ENCODE measurements at places on chromosomes 13 and 19.

DNA sequence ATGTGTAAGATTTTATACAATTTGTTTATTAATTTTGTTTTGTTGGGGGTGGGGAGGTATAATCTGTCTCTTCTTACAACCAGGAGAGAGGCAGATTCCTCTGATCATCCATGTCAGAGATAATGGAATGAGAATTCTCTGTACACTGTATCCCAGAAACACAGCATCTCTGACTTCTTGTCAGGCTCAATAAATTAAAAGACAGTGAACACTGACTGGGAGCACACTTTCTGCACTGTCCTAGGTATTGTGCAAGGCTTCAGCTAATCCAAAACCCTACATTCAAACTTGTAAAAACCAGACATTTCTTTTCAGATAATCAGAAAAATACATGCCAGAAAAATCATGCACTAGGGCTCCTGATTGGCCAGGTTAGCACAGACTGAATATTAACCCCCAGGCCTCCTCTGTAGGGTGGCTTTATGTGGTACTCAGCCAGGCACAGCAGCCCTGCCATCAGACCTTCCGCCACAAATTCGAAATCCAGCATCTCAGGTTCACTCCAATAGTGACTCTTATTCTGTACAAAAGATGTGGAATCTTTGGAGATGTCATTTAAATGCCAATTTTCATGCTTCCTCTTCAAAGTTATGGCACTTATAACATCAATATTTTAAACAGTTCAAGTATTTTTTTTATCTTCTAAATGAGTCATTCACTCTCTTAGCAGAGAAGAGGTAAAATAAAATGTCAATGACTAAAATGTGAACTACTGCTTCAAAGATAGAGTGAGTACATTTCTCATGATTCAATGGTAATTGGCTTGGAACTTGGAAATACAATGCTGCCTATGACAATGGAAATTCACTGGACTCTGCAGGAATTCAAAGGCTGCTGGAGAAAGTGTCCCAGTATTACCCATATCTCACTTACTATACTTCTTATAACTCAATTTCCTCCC lies 211.5 kb downstream of the KLF12 start:
- no peak for DNase-seq

DNA sequence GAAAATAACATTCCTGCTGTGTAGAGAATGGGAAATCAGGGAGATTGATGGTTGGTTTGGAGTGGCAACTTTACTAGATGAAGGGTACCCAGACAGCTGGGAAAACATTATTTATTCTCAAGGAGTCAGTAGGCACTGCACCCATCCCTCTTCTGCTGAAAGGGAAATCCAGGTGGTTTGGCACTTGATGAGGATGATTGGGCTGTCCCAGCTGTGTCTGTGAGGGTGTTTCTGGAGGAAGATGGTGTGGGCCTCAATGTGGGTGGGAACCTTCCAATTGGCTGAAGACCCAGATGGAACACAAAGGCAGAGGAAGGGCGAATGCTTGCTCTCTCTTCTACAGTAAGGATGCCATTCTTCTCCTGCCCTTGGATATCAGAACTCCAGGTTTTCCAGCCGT lies 10.4 kb upstream of the SACS start:
- DNase-seq, result no peak

DNA sequence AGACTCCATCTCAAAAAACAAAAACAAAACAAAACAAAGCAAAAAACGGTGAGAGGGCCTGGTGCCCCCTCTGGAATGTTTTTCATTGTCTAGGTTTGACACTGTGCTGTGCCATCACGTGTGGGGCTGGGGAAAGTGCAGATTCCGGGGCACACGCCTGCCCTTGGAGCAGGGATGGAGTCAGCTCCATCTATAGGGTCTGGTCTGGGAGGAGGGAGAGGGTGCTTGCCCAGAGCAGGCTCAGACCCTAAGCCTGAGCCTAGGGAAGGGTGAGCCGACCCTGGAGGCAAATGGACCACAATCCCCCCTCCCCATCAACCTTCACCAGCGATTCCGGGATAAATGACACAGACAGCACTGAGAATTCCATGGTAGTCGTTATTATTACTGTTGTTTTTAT lies 10.9 kb upstream of the ZBTB32 start:
- no peak for DNase-seq

GRCh38 chr19:55459950-55460657 lies 1.3 kb downstream of the ISOC2 start:
- peak; percentile 28 for DNase-seq

- DNase-seq, result no peak
These were observed 16.0 kb upstream of the QTRT1 start for GRCh38 chr19:10685210-10685609.

DNA sequence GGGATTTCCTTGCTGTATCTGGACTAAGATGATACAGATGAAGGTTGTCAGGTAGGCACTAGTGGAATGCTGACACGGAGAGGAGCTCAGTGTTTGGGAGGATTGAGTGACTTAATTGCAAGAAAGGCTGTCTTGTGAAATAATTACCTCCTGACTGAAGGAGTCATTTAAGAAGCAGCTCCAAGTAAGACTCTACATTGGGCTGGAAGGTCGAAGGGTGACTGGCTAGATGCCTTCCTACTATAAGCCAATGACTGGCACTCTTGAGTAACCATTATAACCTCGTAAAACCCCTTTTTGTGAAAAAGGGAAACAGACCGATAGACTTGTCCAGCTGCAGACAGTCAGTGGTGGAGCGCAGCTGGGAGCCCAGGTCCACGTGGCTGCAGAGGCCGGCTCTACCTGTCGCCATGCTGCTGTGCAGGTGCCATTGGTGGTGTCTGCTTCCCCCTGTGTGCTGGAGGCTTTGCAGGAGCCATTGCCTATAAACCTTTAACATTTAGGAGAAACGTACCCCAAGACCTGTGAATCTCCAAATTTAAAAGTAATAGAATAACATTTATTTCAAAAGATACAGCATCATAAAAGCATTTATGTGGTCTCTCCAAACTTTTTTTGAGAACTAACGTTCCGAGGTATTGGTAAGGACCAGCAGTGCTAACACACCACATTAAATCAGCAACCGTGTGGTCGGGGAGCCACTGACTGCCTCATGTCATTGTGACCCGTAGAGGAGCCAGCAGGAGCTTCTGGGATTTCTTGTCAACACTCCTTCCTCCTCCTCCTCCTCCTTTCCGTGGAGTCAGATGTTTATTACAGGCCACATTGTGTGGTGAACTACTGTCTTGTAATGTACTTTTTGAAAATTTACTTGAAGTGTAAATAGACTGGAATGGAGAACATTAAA lies 80.4 kb upstream of the TEX29 start:
- no peak for DNase-seq

DNA sequence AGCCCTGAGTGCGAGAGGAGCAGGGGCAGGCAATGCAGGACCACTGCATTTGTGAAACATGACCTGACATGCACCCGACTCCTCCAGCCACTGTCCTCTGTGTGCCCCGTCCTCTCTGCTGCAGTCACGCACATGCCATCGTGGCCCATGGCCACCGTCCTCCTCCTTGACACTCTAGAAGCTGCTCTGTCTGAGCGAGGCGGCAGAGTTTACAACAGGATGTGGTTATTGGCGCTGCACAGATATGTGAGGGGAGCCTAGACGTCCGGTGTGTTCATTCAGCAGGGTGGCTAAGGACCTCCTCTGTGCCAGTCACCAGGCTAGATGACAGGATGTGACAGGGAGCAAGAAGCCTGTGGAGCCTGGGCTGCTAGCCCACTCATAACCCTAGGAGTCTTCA lies 277.8 kb downstream of the FOXO1 start:
- DNase-seq, result no peak

DNA sequence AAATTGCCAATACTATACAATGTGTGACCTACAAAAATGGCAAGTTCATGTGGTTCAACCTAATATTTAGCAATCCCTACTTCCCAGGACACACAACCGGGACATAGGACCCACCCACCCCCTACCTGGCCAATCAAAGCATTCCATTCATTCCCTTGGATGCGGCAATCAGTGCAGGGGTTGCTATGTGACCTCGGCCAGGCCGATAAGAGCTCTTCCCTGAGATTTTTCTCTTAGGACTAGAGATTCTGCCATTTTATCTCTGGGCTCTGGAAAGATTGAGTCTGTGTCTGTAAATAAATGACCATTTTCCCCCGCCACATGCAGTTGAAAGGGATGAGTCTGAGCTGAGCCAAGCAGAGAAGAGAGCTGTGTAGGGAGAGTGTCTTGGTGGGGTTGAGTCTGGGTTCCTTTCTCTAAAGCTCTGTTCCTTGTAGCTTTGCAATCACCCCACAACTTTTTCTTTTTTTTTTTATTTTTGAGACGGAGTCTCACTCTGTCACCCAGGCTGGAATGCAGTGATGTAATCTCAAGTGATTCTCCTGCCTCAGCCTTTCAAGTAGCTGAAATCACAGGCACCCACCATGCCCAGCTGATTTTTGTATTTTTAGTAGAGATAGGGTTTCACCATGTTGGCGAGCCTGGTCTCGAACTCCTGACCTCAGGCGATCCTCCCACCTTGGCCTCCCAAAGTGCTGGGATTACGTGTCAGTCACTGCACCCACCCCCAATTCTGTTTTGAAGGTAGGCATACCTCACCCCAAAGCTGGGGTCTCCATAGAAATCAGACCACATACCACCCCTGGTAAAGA lies 7.4 kb downstream of the IFNL1 start:
- DNase-seq, result no peak

GRCh38 chr13:107370015-107370785 lies 802.3 kb upstream of the ARGLU1 start:
- no peak for DNase-seq

DNA sequence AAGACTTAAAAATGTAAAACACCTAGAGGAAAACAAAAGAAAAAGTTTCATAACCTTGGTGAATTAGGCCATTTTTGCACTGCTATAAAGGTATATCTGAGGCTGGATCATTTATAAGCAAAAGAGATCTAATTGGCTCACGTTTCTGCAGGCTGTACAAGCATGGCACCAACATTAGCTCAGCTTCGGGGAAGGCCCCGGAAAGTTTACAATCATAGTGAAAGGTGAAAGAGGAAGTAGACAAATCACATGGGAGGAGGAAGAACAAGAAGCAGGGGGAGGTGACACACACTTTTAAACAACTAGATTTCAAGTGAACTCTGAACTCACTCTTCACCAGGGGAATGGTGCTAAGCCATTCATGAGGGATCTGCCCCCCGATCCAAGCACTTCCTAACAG lies 1358.5 kb upstream of the PCDH9 start:
- no peak for DNase-seq

- no peak for DNase-seq
These were observed 2.4 kb downstream of the CD33 start for GRCh38 chr19:51227326-51227725.

DNA sequence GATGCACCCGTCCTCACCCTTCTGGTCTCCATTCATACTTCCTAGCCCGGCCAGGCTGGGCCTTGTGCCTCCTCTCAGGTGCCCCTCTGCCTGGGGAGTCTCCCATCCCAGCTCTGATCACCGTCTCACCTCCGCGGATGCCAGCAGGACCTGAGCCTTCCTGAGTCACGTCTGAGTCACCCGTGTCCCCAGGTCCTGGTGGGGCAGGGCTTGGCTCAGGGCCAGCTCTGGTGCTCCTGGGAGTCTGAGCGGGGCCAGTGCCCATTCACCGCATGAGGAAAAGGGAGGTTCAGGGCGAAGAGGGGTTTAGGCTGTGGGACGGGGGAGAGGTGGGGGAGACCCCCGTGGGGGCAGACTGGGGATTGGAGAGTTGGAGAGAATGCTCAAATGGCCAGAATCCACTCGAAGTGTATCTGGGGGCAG lies 593 bp downstream of the ATP8B3 start:
- no peak for DNase-seq

- DNase-seq, result no peak
These were observed 685 bp downstream of the GMFG start for GRCh38 chr19:39335168-39335548.

- DNase-seq, result no peak
These were observed 703 bp downstream of the RASGRP4 start for GRCh38 chr19:38425222-38425809.

GRCh38 chr13:96500953-96501352 lies 411.0 kb downstream of the HS6ST3 start:
- DNase-seq, result no peak

Measured in inflammatory macrophage (primary cell).